Renal pelvis (tissue), 12 donors: ENCODE measurements at places on chromosomes 12 and 14. TPM values are rescaled to one million over a fixed set of nuclear protein-coding genes. Genes with fewer than 3 reads are reported as not detected.
A peak's percentile ranks its signal among the peaks of the same experiment; 100 is the strongest.

DNA sequence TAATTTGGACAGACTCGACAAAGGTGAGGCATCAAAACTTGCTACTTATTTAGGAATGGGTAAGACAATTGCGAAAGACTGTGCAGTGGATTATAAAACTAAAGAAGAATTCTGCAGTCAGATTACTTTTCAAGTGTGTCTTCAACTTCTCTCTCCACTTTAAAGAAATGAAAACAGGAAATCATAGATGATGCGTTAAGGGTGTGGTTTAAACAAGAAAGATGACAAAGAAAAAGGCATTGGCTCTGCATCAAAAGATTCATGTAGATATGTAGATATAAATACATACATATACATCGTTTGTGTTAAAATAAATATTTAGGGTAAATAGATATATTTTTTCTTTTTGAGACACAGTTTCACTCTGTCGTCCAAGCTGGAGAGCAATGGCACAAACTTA is 74.6 kb upstream of the PARP11 start:
- DNase-seq, result no peak

DNA sequence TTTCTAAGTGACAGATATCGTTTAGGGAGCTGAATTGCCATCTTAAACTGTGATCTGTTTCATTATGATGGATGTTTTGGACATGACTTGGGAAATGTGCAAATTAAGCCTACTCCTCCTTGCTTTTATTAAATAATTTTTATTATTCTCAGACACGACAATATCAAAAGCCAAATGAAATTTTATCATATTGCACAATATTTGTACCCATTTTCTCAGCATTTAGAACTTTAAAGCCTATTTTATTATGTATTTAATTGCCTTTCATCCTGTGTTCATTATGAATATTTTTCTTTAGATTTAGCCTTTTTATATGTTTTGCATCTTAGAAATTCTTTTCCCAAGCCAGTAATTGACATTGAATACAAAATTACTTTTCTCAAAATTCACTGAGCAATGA is 102.9 kb downstream of the PPHLN1 start:
- DNase-seq, result no peak

GRCh38 chr14:85617791-85618190 is 87.8 kb downstream of the FLRT2 start:
- no peak for DNase-seq

DNA sequence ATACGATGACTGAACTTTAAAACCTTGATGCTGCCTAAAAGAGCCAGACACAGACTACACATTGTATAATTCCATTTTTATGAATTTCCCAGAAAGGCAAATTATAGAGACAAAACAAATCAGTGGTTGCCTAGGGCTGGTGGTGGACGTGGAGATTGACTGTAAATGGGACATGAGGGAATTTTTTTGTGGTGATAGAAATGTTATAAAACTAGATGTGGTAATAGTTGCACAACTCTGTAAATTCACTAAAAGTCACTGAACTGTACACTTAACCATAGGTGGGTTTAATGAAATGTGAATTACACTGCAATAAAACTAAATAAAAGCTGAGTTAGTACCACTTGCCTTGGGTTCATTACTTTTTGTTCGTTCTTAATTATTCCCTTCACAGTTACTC is 72.1 kb downstream of the PLEKHA5 start:
- DNase-seq, result no peak

DNA sequence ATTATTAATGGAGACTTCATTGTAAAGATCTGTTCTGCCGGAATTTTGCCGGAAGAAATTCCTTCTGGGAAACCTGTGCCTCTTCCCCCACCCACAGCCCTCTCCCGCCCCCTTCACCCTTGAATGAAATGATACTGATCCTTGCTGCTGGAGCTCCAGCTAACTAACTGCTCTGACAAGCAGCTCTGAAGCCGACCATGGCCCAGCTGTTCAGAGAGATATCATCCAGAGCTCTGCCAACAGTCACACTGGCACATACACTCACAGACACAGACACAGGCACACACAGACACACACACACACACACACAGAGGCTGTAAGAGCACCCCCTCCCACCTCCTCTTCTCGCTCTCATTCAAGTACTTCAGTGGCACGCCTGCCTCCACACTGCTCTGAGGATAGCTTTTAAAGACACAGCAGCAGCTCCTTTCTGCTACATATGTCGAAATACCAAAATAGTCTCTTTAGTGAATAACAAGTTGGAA is 88.6 kb downstream of the R3HDM2 start:
- DNase-seq, result peak; percentile 23

GRCh38 chr12:85385406-85385805 is 105.4 kb downstream of the ALX1 start:
- no peak for DNase-seq

The GYS2 gene
- 0.11 TPM for polyA plus RNA-seq

The NRXN3 gene
- 6.4 TPM for polyA plus RNA-seq
